ENCODE measurements at places on chromosomes 2 and 18.

GRCh38 chr2:215736653-215737290 is 276.6 kb downstream of the MREG start:
- no peak overlapping the region for H3K27ac ChIP-seq
- no peaks in the 10 kb centered on the region for H3K36me3 ChIP-seq
- no peak overlapping the region for H3K4me3 ChIP-seq
- H3K4me1 ChIP-seq: no peaks in the 10 kb centered on the region

GRCh38 chr2:122191331-122191730 is 435.9 kb downstream of the TSN start:
- no peaks in the 10 kb centered on the region for H3K4me1 ChIP-seq
- H3K27me3 ChIP-seq: no peaks in the 10 kb centered on the region
- H3K4me3 ChIP-seq: no peak overlapping the region
- no peak overlapping the region for H3K27ac ChIP-seq
- no peak for DNase-seq

- H3K4me3 ChIP-seq: no peak overlapping the region
- no peak overlapping the region for H3K27ac ChIP-seq
- H3K4me1 ChIP-seq: no peaks in the 10 kb centered on the region
- H3K36me3 ChIP-seq: no peaks in the 10 kb centered on the region
- no peaks in the 10 kb centered on the region for H3K27me3 ChIP-seq
- no peak for DNase-seq
Measured at GRCh38 chr2:79604748-79605147, 91.9 kb downstream of the CTNNA2 start.

- peaks cover 21% of the 10 kb centered on the region for H3K4me1 ChIP-seq
- no peak overlapping the region for H3K4me3 ChIP-seq
- peaks cover 10% of the 10 kb centered on the region for H3K36me3 ChIP-seq
- H3K27me3 ChIP-seq: no peaks in the 10 kb centered on the region
Measured at GRCh38 chr2:98453083-98453482, 8.4 kb downstream of the INPP4A start.

GRCh38 chr2:20585359-20585709 is 65.6 kb downstream of the HS1BP3 start:
- peak overlapping the region; percentile 63 for H3K27ac ChIP-seq
- H3K27me3 ChIP-seq: no peaks in the 10 kb centered on the region
- no peak for DNase-seq
- peaks cover 42% of the 10 kb centered on the region for H3K4me1 ChIP-seq

DNA sequence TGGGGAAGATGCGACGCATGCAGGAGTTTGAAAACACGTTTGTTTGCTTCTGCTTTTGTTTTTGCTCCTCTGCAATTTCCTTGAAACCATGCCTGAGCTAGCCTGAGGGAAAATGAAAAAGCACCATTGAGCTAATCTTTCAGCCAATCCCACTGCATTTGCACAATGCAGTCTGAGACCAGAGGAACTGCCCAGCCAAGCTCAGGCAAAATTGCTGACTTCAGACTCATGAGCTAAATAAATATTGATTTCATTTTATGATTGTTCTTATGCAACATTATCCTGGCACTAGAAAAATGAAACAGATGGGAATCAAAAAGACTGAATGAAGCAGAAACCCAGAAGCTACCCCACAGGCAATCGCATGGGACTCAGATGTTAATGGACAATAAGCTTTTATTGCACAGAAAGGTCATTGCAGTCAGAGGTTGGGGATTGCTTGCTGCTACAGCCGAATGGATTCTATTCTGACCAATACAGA is 37.0 kb downstream of the TPRKB start:
- H3K4me1 ChIP-seq: no peaks in the 10 kb centered on the region
- H3K27ac ChIP-seq: no peak overlapping the region
- H3K36me3 ChIP-seq: no peaks in the 10 kb centered on the region
- no peaks in the 10 kb centered on the region for H3K27me3 ChIP-seq

DNA sequence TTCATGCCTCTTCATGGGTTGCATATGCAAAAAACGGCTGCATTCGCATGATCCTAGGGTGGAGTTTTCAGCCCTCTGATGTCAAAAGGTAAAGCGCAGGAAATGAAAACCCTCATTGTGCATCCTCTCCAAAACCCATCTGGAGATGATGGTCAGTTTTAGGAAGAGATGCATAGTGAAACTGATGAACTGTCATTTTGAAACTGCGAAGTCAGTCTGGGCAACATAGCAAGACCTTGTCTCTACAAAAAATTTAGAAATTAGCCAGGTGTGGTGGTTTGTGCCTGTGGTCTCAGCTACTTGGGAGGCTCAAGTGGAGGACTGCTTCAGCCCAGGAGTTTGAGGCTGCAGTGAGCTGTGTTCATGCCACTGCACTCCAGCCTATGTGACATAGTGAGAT is 2.5 kb upstream of the TTLL4 start:
- H3K4me1 ChIP-seq: peaks cover 9% of the 10 kb centered on the region
- H3K4me3 ChIP-seq: no peak overlapping the region
- no peak overlapping the region for H3K27ac ChIP-seq
- H3K36me3 ChIP-seq: no peaks in the 10 kb centered on the region
- H3K27me3 ChIP-seq: no peaks in the 10 kb centered on the region

DNA sequence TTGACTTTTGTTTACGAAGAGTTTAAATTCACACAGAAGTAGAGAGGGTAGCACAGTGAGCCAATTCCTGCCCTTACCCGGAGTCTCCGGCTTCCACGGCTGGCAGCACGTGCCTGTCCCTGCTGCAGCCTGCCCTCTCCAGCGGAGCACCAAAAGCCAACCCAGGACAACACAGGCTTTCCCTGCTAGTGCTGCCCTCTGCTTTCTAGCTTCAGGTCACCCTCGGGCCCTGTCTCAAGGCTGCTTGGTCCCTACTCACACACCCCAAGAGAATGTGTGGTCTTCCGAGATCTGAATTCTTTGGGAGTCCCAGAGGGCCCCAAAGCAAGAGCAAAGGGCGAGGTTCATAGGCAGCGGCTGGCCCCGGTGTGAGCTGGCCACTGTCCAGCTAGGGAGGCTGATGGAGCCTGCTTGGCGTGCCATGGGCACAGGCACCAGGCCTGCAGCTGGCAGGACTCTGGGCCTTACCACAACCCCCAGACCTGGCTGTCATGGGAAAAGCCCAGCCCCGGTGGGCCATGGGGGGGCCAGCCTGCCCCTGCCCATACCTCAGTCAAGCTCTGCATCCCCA is 7.0 kb upstream of the HS6ST1 start:
- peak overlapping the region; percentile 64 for H3K27ac ChIP-seq
- DNase-seq: peak; percentile 89
- peaks cover 10% of the 10 kb centered on the region for H3K4me1 ChIP-seq
- H3K27me3 ChIP-seq: no peaks in the 10 kb centered on the region
- H3K36me3 ChIP-seq: no peaks in the 10 kb centered on the region

GRCh38 chr2:117958186-117958585 is 55.7 kb downstream of the CCDC93 start:
- H3K36me3 ChIP-seq: peaks cover 80% of the 10 kb centered on the region
- H3K27me3 ChIP-seq: no peaks in the 10 kb centered on the region
- DNase-seq: no peak
- no peak overlapping the region for H3K27ac ChIP-seq

DNA sequence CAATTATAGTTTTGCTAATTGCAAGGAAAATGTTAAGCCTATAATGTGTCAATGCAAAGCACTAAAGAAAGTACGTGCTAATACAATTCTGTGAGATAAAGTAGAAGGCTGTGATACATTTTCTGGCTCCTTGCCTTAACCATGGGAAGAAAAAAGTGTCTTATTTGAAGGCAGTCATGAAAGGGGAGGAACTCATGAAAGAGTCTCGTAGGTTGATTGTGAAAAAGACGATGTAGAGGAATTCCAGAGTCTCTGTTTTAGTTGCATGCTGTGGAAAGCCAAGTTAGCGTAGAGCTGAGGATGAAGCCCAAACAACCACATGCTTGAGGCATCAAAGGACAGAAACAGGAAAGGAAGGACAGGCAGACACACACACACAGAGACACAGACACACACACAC is 214.1 kb downstream of the MEIS1 start:
- no peaks in the 10 kb centered on the region for H3K36me3 ChIP-seq
- no peak overlapping the region for H3K4me3 ChIP-seq
- H3K27ac ChIP-seq: no peak overlapping the region
- H3K4me1 ChIP-seq: no peaks in the 10 kb centered on the region
- no peak for DNase-seq

DNA sequence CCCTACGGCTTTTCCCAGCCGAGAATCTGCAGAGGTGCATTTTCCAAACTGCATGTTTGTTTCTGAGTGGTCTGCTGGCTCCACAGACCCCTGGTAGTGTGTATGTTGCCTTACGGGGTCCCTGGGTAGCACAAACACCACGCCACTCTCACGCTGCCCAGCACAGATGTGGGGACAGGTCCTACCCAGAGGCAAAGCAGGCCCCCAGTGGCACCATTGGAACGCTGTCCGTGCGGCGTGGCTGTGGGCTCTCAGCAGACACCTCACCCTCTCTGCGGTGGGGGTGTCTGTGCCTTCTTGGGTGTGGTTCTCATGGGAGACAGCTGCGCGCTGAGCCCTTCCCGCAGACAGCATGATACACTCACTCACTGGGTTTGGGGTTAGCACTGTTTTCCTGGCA is 137.4 kb downstream of the NFATC1 start:
- no peaks in the 10 kb centered on the region for H3K27me3 ChIP-seq
- no peak overlapping the region for H3K27ac ChIP-seq
- H3K4me3 ChIP-seq: no peak overlapping the region
- peaks cover 15% of the 10 kb centered on the region for H3K36me3 ChIP-seq
- peak; percentile 19 for DNase-seq

DNA sequence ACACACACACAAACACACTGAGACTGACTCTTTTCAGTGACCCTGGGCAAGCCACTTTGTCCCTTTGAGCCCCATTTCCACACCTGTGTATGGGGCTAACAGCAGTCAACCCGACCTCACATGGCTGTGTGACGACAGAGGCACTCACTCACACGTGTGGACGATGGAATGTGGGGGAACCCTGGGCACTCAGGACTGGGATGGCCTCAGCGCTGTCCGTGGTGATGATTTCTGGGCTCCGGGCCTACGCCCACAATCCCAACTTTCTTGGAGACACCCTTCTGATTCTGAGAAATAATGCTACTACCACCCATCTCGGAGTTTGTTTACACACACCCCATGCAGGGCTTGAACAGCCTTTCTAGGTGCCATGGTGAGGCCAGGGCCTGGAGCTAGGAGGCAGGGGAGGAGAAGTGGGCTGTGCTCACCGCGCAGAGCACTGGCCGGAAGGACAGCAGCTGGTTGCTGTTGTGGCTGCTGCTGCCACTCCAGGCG is 1.5 kb downstream of the CRYBA2 start:
- no peak overlapping the region for H3K27ac ChIP-seq
- H3K4me3 ChIP-seq: no peak overlapping the region
- H3K27me3 ChIP-seq: peaks cover 100% of the 10 kb centered on the region
- no peaks in the 10 kb centered on the region for H3K36me3 ChIP-seq
- H3K4me1 ChIP-seq: peaks cover 30% of the 10 kb centered on the region

GRCh38 chr2:168574856-168575630 is 119.0 kb downstream of the CERS6 start:
- H3K27me3 ChIP-seq: no peaks in the 10 kb centered on the region
- no peak for DNase-seq
- H3K4me3 ChIP-seq: no peak overlapping the region
- H3K27ac ChIP-seq: no peak overlapping the region
- H3K36me3 ChIP-seq: no peaks in the 10 kb centered on the region
- peaks cover 11% of the 10 kb centered on the region for H3K4me1 ChIP-seq

GRCh38 chr2:113114224-113114945 is 13.0 kb upstream of the IL1RN start:
- H3K27me3 ChIP-seq: no peaks in the 10 kb centered on the region
- DNase-seq: no peak
- no peak overlapping the region for H3K27ac ChIP-seq
- H3K4me1 ChIP-seq: no peaks in the 10 kb centered on the region
- H3K4me3 ChIP-seq: no peak overlapping the region
- H3K36me3 ChIP-seq: no peaks in the 10 kb centered on the region

DNA sequence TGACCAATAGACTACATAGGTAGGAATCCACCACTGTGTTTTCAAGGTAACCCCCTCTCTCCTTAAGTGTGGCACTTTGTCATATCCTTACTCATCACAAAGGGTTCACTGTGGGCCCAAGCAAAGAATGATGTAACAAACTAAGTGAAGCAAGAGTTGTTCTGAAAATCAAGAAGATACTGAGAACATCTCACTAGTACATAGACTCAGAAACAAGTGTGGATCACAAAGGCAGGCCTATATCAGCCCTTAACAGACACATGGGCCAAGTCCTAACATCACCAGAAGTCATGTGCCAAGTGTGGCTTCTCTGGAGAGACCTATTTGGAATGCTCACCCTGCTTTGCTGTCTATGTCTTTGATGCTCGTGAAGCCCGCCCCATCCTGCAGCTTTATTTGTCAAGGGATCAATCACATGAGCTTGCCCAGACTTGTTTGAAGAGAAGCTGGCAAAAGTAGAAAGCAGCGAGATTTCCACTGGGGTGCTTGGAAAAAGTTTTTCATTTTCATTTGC is 131.2 kb upstream of the TTC39C start:
- no peaks in the 10 kb centered on the region for H3K36me3 ChIP-seq
- DNase-seq: peak; percentile 77
- H3K27me3 ChIP-seq: no peaks in the 10 kb centered on the region
- H3K4me1 ChIP-seq: peaks cover 17% of the 10 kb centered on the region
- H3K4me3 ChIP-seq: no peak overlapping the region

DNA sequence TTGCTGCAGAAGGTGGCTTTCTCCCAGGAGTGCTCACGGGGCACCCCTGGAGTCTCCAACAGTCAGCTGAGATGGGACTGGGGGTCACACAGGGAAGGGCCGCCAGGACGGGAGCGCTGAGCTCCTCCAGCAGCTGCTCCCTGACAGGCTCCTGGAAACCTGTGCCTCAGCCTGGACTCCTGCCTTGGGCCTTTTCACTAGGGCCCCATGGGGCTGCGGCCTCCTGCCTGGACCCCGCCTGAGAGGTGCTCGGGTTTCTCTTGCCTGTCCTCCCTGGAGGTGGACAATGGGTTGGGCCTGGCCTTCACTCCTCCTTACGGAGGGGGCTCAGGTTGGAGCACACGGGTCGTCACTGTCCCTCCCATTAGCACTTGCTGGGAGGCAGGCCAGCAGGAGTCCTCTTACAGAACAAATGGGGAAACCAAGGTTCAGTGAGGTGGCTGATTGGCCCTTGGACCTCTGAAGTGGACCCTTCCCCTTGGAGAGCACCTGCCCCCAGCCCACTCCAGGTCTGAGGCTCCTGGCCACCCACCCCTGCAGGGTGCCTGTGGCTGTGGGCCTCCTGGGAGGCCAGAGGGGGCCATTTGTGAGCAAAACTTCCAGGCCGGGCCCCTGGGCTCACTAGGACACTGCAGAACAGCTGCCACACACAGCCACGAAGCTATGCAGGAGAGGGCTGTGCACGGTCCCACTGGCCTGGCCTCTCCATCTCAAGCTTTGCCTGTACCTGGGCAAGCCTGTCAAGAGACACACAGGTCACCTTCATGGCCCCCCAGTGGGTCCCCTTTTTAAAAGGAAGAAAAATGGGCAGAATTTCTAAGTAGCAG is 57.1 kb upstream of the ODC1 start:
- DNase-seq: peak; percentile 21
- H3K36me3 ChIP-seq: no peaks in the 10 kb centered on the region
- H3K4me1 ChIP-seq: no peaks in the 10 kb centered on the region
- no peak overlapping the region for H3K27ac ChIP-seq
- no peak overlapping the region for H3K4me3 ChIP-seq
